ENCODE measurements at places on chromosomes 1 and 21. TPM values are rescaled to one million over a fixed set of nuclear protein-coding genes. Genes with fewer than 3 reads are reported as not detected.

Gene ACAP3
- 13.9 TPM for total RNA-seq

Gene KRTAP21-2
- total RNA-seq, result not detected

Gene CELA2B
- not detected for total RNA-seq

Gene HIVEP3
- 2.6 TPM for total RNA-seq

Gene VSIG8
- 0.06 TPM for total RNA-seq

Gene VWA1
- total RNA-seq, result 14.2 TPM

Gene NUDT4B
- 0.43 TPM for total RNA-seq

Gene DIPK1A
- total RNA-seq, result 9.5 TPM

Gene SLC16A1
- total RNA-seq, result 60.5 TPM
